ENCODE measurements at places on chromosomes 12 and 14.

- no peak for DNase-seq
These were observed 208.7 kb downstream of the PCNX1 start for GRCh38 chr14:71115821-71116567.

DNA sequence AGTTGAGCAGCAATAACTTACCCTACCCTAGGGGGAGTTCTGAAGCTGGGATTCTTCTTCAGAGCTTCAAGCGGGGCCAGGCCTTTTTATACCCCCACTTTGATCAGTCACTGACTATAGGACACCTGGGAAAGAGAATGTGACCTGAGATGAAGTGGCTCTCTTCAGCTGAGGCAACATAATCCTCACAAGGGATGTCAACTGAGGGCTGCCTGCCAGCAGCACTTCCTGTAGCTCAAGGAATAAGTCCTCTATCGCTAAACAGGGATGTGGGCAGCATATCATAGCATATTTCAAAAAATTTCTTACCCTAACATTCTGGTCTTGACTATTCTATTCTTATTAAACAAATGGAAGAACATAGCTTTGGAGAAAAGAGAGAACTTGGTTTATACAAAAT lies 17.4 kb downstream of the LGALS3 start:
- no peak for DNase-seq

- no peak for DNase-seq
These were observed 38.9 kb downstream of the NELL2 start for GRCh38 chr12:44837114-44837755.

DNA sequence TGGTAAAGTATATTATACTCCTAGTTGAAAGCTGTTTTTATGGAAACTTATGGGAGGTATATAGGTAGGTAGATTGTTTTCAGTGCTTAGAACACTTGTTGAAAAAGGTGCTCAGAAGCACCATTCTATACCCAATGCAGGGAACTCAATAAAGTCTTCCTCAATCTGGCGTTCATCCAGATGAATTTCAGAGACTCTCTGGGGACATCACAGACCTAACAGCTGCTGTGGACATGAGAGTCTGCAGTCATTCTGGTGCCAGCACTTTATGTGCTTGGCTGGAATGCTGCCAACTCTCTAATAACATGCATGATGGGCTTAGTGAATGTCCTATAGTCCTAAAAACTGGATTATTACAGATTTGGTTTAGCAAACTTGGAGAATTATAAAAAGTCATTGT lies 115.9 kb downstream of the NTN4 start:
- no peak for DNase-seq

DNA sequence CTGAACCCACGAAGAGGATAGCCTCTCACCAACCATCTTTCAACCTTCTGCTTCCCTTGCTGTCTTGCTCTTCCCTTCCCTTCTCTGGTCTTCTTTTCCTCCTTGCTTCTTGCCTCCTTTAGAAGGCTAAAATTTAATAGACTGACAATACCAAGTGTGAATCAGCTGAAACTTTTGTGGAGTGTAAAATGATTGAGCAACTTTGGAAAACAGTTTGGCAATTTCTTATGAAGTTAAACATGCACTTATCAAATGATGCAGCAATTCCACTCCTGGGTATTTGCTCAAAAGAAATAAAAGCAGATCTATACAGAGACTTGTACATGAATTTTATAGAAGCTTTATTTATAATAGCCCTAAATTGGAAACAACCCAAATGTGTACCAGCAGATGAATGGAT lies 3.3 kb upstream of the KRT86 start:
- no peak for DNase-seq

DNA sequence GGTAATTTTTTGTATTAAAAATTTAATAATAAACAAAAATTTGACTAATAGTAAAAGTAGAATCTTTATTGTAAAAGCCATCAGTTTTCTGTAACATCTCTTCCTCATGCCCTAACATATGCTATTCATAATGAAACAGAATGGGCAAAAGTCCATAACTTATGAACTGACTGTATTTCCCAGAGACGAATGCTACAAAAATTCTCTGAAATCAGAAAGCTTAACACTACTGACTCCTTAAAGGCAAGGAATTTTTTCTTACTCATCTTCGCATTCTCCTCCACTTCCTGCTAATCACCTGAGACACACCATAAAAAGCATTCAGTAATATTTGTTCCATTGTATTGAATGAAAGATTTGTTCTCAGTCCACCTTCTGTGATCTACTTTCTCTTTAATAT lies 17.6 kb downstream of the MON2 start:
- peak; percentile 93 for DNase-seq

- DNase-seq: peak; percentile 89
These were observed at the start of gene CFAP54 for GRCh38 chr12:96489392-96490056. TSS of gene CFAP54 (plus strand) at chr12:96489577. CDS start at chr12:96489610, 33 bp downstream.

DNA sequence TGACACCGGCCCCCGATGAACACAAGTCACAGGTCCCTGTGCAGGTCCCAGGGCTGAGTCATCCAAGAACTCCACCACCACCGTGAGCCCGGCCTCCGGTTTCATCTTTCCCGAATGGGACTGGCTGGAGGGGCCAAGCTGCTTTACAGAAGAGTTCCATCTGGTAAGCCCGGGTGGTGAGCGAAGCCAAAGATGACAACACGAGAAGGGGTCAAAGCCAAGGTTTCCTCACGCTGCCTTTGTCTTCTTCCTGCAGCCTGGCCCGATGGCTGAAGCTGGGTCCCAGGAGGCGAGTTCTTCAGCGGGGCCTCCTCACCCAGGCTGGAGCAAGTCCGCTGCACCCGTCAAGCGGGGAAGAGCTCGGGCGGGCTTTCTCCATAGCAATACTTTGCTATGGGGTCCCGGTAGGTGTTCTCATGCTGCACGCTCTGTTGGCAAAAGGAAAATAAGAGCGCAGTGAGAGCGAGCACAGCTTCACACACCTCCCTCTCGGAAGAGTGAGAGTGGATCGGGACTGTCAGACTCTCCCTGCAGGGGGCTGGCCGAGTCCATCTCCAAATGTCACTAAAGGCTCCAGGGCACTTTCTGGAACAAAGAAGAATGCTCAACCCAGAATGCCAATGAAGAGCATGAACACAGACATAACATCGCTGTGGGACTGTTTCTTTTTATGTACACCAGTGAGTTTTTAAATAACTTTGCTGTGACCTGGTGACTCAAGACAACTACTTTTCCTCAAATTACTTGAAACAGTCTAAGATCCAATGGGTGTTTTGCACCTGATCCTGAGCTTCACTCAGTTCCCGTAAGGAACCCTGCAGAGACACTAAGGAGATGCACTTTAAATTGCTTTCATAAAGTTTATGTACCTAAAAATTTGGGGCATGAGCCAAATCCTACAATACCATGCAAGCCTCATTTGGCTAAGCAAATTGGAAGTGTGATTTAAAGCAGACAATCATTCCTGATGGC lies 20.1 kb downstream of the SPRING1 start:
- peak; percentile 21 for DNase-seq

GRCh38 chr14:76962303-76962660 lies 66.2 kb downstream of the IRF2BPL start:
- DNase-seq: no peak

DNA sequence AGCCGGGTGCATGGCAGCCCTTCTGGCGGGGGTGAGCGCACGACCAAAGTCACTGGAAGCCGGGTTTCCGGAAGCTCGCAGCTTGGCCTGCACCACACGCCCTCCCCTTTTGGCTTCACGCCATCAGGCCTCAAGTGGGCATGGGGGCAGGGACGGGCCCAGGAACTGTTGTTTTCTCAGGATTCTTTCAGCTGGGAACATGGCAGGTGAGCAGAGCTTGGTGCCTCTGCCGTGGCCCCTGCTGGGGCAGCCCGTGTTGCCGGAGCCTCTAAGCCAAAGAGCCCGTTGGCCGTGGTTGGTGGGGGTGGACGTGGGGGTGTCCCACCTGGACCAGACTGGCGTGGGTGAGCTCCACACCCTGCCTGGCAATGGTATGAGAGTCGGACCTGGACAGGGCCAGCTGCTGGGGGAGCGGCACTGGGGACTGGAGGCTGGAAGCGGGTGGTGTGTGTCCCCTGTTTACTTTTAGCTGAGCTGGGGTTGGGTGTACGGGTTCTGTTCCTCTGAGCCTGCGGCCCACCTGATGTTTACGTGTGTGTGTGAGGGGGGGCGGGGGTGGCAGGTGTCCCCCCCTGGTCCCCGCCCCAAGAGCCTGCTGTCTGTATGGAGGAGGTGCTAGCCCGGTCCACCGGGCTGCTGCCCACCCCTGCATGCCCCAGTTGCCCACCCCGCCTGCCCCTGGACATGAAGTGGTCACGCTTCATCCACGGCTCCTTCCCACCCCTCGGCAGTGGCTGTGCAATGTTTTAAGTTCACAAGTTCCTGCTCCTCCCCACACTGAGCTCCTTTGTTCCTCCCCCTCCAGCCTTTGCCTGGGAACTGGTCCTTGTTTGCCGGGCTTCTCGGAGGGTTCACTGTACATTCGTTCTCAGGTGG lies 28.7 kb upstream of the PLD4 start:
- DNase-seq: no peak

- DNase-seq: no peak
These were observed 58.3 kb downstream of the ARF6 start for GRCh38 chr14:49951229-49951607.

GRCh38 chr12:122204167-122205052 lies 901 bp downstream of the B3GNT4 start:
- no peak for DNase-seq

GRCh38 chr12:118498171-118498570 lies 121.8 kb downstream of the SUDS3 start:
- DNase-seq: no peak

- DNase-seq: no peak
These were observed 966.2 kb upstream of the TMEM132C start for GRCh38 chr12:127300753-127301152.

DNA sequence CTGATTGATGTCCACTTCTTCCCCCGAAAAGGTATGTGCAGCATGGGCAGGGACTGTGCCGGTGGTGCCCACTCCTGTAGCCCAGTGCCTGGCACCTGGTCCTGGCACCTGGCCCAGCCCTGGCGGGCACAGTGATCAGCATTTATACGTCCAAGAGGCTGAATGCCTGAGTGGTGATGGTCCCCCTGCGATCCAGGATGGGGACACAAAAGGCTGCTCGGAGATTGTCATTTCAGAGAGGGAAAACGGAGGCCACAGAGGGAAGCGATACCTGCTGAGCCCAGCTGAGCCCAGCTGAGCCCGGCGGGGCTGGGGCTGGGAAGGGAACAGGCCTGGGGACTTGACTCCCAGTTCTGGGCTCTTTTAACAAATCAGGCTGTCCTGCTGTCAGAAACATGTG lies 55.8 kb downstream of the PRIMA1 start:
- DNase-seq: no peak

DNA sequence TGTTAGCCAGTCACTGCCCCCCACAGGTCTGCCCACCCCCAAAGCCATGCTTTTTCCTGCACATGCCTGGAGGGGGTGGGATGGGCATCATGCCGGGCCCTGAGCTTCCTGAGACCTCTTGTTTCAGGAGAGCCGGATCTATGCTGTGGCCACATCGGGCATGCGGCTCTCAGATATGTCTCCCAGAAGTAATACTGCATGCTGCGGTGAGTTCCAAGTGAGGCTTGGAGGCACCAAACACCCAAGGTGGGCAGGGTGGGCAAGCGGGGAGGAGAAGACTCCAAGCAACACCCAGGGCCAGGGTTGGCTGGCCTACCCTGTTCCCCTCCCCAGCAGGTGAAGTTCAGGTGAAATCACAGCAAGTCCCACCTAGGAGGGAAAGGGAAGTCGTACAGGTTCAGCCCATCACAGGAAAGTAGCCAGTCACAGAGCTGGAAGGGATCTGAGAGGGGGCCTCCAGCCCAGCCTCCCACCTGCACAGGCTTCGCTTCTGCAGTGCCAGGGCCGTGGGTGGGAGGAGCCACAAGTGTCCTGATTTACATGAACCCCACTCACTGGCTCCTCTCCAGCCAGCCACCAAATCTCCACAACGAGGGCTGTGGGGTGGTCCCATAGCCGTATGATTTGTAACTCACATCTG lies 30.9 kb downstream of the PIGH start:
- no peak for DNase-seq

Measured in kidney glomerular epithelial cell (primary cell).